ENCODE measurements at places on chromosomes 1 and 21.
A peak's percentile ranks its signal among the peaks of the same experiment; 100 is the strongest.

DNA sequence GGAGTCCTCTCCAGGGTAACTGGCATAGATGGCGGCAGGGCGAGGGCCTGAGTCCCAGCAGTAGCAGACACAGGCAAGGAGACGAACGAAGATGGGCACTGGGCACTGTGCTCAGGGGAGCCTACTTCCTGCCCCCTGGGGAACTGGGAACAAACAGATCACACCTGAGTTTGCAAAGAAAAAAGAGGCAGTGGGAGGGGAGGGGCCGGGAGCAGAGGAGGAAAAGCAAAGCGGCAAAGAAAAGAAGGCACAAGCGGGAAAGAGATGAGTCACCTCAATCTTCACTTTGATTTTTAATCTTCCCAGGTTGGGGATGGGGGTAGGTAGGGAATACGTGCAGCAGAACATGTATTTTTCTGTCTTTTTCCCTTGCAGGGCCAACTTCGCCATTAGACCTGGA lies 44.0 kb downstream of the ZSCAN20 start:
- H3K36me3 ChIP-seq: no peaks in the 10 kb centered on the region
- H3K4me3 ChIP-seq: no peak overlapping the region
- H3K27ac ChIP-seq: no peak overlapping the region
- no peaks in the 10 kb centered on the region for H3K27me3 ChIP-seq

- peaks cover under 1% of the 10 kb centered on the region for H3K4me1 ChIP-seq
- no peak for DNase-seq
- no peak overlapping the region for H3K27ac ChIP-seq
- H3K27me3 ChIP-seq: peaks cover 3% of the 10 kb centered on the region
- no peak overlapping the region for H3K4me3 ChIP-seq
These were observed 226.7 kb downstream of the NPHP4 start for GRCh38 chr1:5765483-5765882.

- H3K27ac ChIP-seq: no peak overlapping the region
- peaks cover 2% of the 10 kb centered on the region for H3K36me3 ChIP-seq
- H3K27me3 ChIP-seq: no peaks in the 10 kb centered on the region
- H3K4me3 ChIP-seq: no peak overlapping the region
- H3K4me1 ChIP-seq: no peaks in the 10 kb centered on the region
These were observed 128.8 kb downstream of the COQ8A start for GRCh38 chr1:227068883-227069282.

- no peak for DNase-seq
- no peak overlapping the region for H3K27ac ChIP-seq
- H3K27me3 ChIP-seq: no peaks in the 10 kb centered on the region
- H3K4me3 ChIP-seq: no peak overlapping the region
- H3K36me3 ChIP-seq: no peaks in the 10 kb centered on the region
- no peaks in the 10 kb centered on the region for H3K4me1 ChIP-seq
These were observed 12.7 kb upstream of the TGFB2 start for GRCh38 chr1:218332416-218332815.

DNA sequence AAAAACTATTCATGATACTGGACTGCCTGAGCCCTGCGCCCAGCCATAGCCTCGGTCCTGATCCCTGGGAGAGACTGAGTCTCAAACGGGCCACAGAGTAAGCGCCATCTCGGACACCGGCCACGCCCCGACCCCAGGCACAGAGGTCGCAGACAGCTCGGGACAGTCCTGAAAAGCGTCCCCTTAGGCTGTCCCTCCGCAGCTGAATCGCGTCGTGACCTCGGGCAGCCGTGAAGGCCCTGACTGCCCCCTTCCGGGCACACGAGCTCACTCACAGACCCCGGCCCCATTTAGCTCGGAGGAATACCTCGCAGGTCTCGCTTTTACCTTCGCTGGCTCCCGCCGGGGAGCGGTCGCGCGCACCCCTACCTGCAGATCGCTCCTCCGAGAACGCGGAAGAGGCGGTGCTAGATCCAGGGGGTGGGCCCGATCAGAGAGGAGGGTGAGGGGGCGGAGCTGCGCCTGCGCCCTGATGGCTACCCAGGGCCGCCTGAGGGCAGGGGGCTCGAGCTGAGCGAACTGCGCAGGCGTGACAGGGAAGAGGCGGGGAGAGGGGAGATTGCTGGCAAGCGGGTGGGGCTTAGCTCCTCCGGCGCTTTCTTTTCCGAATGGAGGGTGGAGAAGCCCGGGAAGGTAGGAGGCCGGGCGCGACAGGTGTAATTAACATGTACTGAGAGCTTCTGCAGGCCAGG lies at the start of gene MKNK1:
Gene MKNK1 (minus strand): TSS at position 411 of the 692 bp plus-strand sequence. CDS start 20,941 bp downstream, outside the sequence.
- peaks cover 13% of the 10 kb centered on the region for H3K36me3 ChIP-seq
- peak; percentile 95 for DNase-seq
- peaks cover 29% of the 10 kb centered on the region for H3K4me1 ChIP-seq
- no peaks in the 10 kb centered on the region for H3K27me3 ChIP-seq
- peak within 1 kb of the TSS; percentile 69 for H3K27ac ChIP-seq

DNA sequence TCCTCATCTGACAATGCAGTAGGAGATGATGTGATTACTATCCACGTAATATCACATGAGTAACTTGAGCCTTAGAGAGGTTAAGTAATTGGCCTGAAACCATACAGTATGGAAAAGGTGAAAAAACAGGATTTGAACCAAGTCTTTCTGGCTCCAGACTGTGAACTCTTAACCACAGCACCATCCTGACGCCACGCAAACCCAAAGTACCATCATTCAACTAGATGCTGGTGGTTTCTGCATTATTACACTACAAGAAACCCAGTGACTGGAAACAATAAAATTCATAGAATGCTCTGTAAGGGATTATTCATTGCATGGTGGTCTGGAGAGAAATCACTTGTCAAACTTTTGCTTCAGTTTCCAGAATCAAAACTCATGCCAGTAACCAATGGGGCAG lies 90.7 kb downstream of the MAB21L3 start:
- DNase-seq: no peak
- H3K4me3 ChIP-seq: no peak overlapping the region
- no peaks in the 10 kb centered on the region for H3K4me1 ChIP-seq
- no peak overlapping the region for H3K27ac ChIP-seq
- no peaks in the 10 kb centered on the region for H3K36me3 ChIP-seq

DNA sequence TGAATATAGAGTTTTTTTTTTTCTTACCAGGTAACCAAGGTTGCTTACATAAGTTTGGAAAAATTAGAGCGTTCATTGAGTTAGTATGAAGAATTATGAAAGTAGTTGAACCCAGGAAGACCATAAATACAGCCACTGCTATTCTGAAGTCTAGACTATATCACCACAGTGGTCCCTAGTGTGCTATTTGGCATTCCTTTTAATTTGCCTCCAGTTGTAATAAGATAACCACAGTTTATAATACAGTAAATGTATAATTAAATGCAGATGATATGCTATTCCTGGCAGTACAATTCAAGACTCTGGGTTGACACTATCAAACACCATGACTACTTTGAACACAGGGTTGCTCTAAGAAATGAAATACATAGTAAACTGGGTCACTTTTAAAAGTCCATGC lies 270.5 kb downstream of the BRINP2 start:
- DNase-seq: no peak
- H3K27me3 ChIP-seq: no peaks in the 10 kb centered on the region
- H3K27ac ChIP-seq: no peak overlapping the region

GRCh38 chr1:231240531-231240882 lies 505 bp upstream of the GNPAT start:
- no peak for DNase-seq
- H3K36me3 ChIP-seq: peaks cover 3% of the 10 kb centered on the region
- H3K27me3 ChIP-seq: no peaks in the 10 kb centered on the region
- H3K4me1 ChIP-seq: peaks cover 14% of the 10 kb centered on the region
- peak overlapping the region; percentile 88 for H3K27ac ChIP-seq

- no peaks in the 10 kb centered on the region for H3K27me3 ChIP-seq
- no peak overlapping the region for H3K4me3 ChIP-seq
- H3K36me3 ChIP-seq: no peaks in the 10 kb centered on the region
- DNase-seq: no peak
- no peak overlapping the region for H3K27ac ChIP-seq
These were observed 99.1 kb upstream of the DISP3 start for GRCh38 chr1:11379851-11380250.

GRCh38 chr1:234276151-234276788 lies 97.0 kb upstream of the COA6 start:
- H3K36me3 ChIP-seq: no peaks in the 10 kb centered on the region
- no peaks in the 10 kb centered on the region for H3K4me1 ChIP-seq
- no peak for DNase-seq
- H3K27ac ChIP-seq: no peak overlapping the region
- no peak overlapping the region for H3K4me3 ChIP-seq
- H3K27me3 ChIP-seq: peaks cover 1% of the 10 kb centered on the region

- H3K4me1 ChIP-seq: no peaks in the 10 kb centered on the region
- H3K27ac ChIP-seq: peak overlapping the region; percentile 30
- peak; percentile 23 for DNase-seq
- peaks cover 32% of the 10 kb centered on the region for H3K36me3 ChIP-seq
These were observed 28.8 kb downstream of the TOR1AIP1 start for GRCh38 chr1:179910934-179911333.

DNA sequence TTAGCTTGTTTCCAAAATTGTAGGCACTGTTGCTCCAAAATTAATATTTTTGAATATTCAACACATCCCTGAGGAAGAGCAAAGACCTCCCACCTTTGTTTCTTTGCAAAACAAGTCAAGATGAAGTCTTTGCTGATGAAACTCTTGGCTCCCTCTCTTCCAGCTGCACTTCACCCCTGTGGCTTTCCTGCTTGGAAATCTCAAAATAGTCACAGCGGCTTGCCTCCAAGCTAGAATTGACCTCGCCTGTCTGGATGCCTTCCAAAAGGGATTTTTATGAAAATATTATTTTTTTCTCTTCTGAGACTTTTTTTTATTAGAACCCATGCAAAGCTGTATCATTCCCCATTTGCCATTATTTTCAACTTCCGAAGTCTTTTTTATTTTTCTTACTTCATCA lies 71.1 kb upstream of the MROH9 start:
- DNase-seq: no peak
- H3K4me3 ChIP-seq: no peak overlapping the region
- no peaks in the 10 kb centered on the region for H3K36me3 ChIP-seq

GRCh38 chr21:36692835-36693488 lies 6.0 kb upstream of the SIM2 start:
- H3K27me3 ChIP-seq: peaks cover 99% of the 10 kb centered on the region
- no peaks in the 10 kb centered on the region for H3K36me3 ChIP-seq
- no peak overlapping the region for H3K27ac ChIP-seq
- no peak overlapping the region for H3K4me3 ChIP-seq
- peaks cover 12% of the 10 kb centered on the region for H3K4me1 ChIP-seq
- no peak for DNase-seq

- H3K4me3 ChIP-seq: no peak overlapping the region
- no peak overlapping the region for H3K27ac ChIP-seq
- peak; percentile 82 for DNase-seq
These were observed 99.9 kb upstream of the TIAM1 start for GRCh38 chr21:31443736-31444521.

GRCh38 chr1:29444782-29445729 lies 208.7 kb downstream of the PTPRU start:
- peaks cover 5% of the 10 kb centered on the region for H3K4me1 ChIP-seq
- DNase-seq: no peak
- H3K27ac ChIP-seq: no peak overlapping the region
- no peaks in the 10 kb centered on the region for H3K36me3 ChIP-seq
- peaks cover 32% of the 10 kb centered on the region for H3K27me3 ChIP-seq
- no peak overlapping the region for H3K4me3 ChIP-seq

DNA sequence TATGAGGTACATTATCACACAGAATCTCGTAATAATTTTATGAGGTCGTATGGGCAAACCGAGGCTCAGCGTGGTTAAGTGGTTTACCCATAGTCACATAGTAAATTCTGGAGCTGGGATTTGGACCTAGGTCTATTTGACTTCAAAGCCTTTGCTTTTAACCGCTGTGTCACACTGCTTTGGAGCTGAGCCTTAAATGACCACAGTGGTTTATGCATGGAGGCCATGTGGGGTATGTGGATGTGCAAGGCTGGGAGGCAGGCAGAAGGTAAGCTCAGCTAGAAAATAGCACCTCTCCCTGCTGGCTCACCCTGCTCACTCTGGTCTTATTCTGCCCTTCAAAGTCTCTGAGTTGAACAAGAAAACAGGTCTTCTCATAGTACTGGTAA lies 269.5 kb downstream of the TRABD2B start:
- no peak for DNase-seq
- H3K36me3 ChIP-seq: no peaks in the 10 kb centered on the region
- no peak overlapping the region for H3K27ac ChIP-seq
- H3K4me1 ChIP-seq: peaks cover 26% of the 10 kb centered on the region
- no peaks in the 10 kb centered on the region for H3K27me3 ChIP-seq

DNA sequence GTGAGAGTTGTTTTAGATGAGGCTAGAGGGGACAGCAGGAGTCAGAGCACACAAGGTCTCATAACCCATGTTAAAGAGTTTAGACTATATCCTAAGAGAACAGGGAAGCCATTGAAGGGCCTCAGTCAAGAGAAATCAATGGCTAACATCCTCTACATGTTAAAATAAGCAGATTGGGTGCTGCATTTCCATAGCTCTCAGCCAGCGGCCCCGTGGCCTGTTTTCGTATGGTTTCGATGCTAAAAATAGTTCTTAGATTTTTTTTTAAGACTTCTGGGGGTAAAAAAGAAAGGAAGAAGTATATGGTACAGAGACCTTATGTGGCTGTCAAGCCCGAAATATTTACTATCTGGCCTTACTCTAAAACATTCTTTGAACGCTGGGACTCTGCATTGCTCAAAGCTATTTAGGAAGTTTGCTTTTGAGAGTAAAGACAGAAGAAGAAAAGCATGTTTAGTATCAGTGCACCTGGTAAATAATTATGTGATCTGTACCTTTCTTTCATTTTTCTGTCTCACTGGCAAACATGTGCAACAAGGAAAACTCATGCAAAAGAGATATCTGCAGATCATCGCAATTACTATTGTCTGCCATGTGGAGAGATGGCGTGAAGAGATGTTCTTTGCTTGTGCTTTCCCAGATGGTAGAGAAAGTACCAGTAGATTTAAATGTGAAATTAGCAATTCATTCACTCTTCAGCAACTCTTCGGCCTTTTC lies 8.4 kb downstream of the PDIK1L start:
- no peaks in the 10 kb centered on the region for H3K27me3 ChIP-seq
- H3K4me1 ChIP-seq: peaks cover 63% of the 10 kb centered on the region
- H3K27ac ChIP-seq: peak overlapping the region; percentile 78
- DNase-seq: no peak
- H3K4me3 ChIP-seq: no peak overlapping the region
- peaks cover 19% of the 10 kb centered on the region for H3K36me3 ChIP-seq

DNA sequence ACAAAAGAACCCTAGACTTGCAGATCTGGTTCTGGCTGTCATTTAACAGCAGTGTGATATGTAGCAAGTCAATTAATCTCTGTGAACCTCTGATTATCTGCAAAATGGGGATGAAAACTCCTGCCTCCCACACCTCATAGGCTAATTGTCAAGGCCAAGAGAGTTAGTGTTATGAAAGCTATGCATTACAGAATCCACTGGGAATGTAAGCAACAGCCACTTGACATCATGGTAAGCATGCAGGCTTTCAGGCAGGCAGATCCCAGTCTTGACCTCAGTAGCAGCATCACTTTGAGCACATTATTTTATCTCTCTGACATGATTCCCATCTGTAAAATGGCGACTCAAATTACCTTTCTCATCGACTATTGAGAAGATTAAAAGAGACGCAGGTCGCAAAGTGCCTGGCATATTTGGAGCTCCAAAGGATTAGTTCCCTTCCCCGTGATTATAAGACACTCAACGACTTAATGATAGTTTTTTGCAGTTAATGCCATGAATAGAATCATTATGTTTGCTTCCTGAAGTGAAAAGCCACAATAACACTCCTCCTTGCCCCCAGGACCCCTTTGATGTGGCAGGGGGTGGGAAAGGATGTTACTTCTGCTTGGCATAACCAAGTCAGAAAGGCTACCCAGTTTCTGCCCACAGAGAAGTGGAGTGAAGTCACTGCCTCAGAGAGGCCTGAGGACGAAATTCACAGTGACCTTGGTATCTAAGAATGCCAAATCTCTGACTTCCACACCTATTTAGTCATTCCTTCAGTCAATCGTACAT lies 273.0 kb upstream of the NFIA start:
- no peak overlapping the region for H3K4me3 ChIP-seq
- no peaks in the 10 kb centered on the region for H3K27me3 ChIP-seq
- peaks cover 2% of the 10 kb centered on the region for H3K4me1 ChIP-seq
- no peak for DNase-seq
- no peaks in the 10 kb centered on the region for H3K36me3 ChIP-seq

Measured in common myeloid progenitor, CD34-positive (primary cell).